ENCODE measurements at places on chromosomes 6 and 20.
A peak's percentile ranks its signal among the peaks of the same experiment; 100 is the strongest.

DNA sequence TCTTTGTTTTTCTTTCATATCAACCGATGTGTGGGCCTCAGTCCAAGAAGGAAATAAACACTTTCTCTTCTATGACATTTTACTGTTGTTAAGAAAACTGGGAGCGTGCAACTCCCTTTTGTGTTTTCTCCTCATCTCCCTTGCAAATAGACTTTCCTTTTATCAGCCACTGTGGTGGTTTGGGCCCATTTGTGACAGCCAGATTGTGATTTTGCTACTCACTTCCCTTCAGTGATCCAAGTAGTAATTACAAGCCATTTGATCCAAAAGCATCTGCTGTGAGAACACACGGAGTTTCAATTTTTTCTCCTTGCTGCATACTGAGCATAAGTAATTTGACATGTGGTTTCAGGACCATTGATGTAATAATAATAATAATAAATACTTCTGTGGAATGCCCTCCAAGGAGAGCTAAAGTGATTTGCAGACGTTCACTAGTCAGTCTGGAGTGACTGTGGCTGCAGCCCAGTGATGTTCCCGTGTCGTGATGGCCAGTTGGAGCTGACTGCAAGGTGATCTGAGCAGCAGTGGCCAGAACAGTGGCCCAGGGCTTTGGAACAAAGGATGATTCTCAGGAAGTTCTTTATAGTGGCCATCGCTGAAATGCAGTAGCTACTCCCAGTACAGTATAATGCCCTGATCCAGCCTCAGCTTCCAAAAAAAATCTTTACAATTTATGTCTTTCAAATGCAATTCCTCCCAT, 91.9 kb upstream of the CLDN20 start:
- DNase-seq, result peak; percentile 72

GRCh38 chr6:110875548-110876169, 1.1 kb downstream of the AMD1 start:
- DNase-seq, result peak; percentile 34

GRCh38 chr20:11364736-11365135, 553.0 kb upstream of the BTBD3 start:
- DNase-seq, result no peak

- no peak for DNase-seq
Observed at GRCh38 chr6:3939964-3940363, 90.8 kb downstream of the FAM50B start.

DNA sequence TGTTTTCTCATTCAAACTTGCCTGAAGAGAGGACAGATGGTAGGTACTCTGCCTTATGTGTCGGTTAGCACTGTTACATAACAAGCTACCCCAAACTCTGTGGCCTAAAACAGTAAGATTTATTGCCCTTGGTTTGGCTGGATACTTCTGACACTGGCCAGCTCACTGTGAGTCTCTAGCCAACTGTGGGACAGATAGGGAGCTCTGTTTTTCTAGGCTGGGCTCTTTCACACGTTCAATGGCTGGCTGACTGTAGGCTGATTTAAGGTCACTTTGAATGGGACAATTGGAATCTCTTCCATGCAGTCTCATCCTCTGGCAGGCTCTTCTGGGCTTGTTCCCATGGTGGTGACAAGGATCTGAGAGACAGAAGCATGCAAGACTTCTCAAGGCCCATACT, 39.4 kb upstream of the JAG1 start:
- no peak for DNase-seq

- DNase-seq, result no peak
Observed at GRCh38 chr6:38658418-38659167, 18.9 kb upstream of the BTBD9 start.

GRCh38 chr6:24902782-24903181, 33.0 kb downstream of the RIPOR2 start:
- DNase-seq, result no peak

- no peak for DNase-seq
Observed at GRCh38 chr6:44942201-44942600, 385.9 kb upstream of the RUNX2 start.

GRCh38 chr6:43909474-43910148, 139.6 kb downstream of the VEGFA start:
- no peak for DNase-seq

- no peak for DNase-seq
Observed at GRCh38 chr20:24954566-24954965, 5.5 kb downstream of the CST7 start.

- DNase-seq, result no peak
Observed at GRCh38 chr6:105988321-105988720, 97.8 kb upstream of the PRDM1 start.

All from Ammon's horn (tissue), 1 donor.